GM19239 (cell line): ENCODE measurements at places on chromosomes 11 and 22.

- DNase-seq: no peak
Observed at GRCh38 chr11:10770626-10771254, 19.7 kb downstream of the CTR9 start.

GRCh38 chr11:76723548-76723947, 53.0 kb upstream of the LRRC32 start:
- no peak for DNase-seq

DNA sequence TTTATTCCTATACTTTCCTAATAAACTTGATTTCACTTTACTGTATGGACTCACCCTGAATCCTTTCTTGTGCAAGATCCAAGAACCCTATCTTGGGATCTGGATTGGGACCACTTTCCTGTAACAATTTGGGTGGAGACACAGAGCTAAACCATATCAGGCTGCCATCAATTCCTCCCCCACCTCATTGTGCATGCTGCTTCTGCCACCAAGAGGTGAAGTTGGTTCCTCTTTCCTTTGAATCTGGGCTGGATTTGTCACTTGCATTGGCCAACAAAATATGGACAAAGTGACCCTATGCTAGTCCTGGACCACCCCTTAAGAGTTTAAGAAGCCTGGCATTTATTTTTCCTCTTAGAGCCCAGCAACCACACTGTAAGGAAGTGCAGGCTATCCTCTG, 39.4 kb upstream of the CEP295 start:
- DNase-seq: no peak

DNA sequence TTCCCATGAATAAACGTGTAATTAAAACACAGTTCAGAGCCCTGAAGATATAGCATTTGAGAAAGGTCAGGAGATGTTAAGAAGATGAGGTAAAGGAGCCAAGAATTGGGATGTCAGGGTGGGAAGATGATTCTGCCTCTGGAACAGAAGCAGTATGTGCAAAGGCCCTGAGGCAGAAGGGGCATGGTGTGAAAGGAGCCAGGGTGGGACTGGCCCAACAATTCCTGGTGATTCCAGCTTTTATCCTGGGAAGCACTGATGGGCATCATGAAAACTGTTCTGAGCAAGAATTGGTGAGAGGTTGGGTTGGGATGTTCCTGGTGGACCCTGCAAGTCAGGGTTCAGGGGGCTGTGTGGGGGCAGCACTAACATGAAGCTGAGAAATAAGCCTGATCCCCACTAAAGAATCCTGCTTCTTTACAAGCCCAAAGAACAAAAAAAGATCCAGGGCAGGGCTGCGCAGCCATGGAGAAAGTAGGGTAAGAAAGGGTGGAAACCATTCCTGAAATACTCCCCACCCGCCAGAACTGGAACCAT, 2.5 kb upstream of the FXYD6 start:
- no peak for DNase-seq

GRCh38 chr22:45846952-45847351, 130.0 kb downstream of the WNT7B start:
- no peak for DNase-seq

DNA sequence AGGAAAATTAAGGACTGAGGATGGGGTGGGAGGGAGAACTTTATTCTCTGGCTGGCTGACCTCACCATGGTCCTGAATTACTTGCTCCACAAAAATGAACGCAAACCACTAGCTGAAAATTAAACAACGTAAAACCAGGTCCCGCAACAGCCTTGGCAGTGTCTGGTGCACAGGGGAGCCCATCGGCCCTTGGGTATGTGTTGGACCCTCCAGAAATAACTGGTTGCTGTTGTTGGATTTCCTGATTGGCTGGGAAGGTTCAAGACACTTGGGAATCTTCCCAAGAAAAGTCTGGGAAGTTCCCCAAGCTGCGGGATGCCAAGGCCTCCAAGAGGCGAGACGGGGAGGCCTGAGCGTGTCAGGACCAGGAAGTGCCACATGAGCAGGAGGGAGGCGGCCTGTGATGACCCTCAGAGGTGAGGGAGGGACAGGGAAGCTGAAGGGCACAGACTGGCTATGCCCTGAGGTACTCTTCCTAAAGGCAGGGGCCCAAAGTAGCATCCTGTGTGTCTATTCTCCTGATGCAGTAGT, 10.4 kb upstream of the RASL10A start:
- no peak for DNase-seq
